ENCODE measurements at places on chromosomes 13 and 19. TPM values are rescaled to one million over a fixed set of nuclear protein-coding genes. Genes with fewer than 3 reads are reported as not detected.

The CCNE1 gene
- total RNA-seq, result 7.3 TPM

The KRTDAP gene
- total RNA-seq, result not detected

The CERS4 gene
- total RNA-seq, result 46.1 TPM

The AMH gene
- total RNA-seq, result 3.3 TPM

The FFAR2 gene
- total RNA-seq, result 0.69 TPM

The NLRP7 gene
- total RNA-seq, result not detected

The SYT3 gene
- 21.8 TPM for total RNA-seq

The ZNF541 gene
- total RNA-seq, result 0.22 TPM

The ANGPTL8 gene
- not detected for total RNA-seq

The PGLYRP1 gene
- total RNA-seq, result not detected

The RNF225 gene
- not detected for total RNA-seq

The SELENOV gene
- total RNA-seq, result 1.7 TPM

The GPR180 gene
- total RNA-seq, result 19.4 TPM

The TMEM238 gene
- total RNA-seq, result 0.55 TPM

The LHB gene
- total RNA-seq, result not detected

Data from spinal cord (tissue), 10 donors.